ENCODE measurements at places on chromosomes 2 and 18.

DNA sequence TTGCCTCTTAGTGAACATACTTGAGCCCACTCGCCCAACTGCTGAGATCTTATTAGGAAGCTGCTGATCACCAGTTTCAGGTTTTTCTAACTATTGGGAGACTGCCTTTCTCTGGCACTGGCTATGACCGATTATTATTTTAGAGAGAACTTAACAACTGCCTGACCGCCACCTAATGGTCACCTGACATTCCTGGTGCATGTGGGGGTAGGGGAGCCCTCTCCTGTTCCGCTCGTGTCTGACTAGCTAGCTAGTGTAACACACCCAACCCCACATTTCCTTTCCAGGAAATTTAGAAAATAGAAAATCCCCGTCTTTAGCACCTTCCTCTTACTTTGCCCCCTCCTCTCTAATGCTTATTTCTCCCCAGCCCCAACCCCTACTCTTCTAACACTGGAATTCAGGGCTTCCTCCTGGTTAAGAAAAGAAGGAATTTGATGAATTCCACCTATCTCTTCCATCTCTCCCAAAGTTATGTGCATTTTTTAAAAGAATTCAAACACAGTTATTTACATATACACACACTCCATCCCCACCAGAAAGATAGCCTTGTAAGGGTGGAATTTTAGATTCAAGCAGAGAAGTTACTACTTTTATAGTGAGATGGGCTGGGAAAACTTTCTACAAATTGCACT is 19.4 kb upstream of the DNER start:
- DNase-seq, result no peak

DNA sequence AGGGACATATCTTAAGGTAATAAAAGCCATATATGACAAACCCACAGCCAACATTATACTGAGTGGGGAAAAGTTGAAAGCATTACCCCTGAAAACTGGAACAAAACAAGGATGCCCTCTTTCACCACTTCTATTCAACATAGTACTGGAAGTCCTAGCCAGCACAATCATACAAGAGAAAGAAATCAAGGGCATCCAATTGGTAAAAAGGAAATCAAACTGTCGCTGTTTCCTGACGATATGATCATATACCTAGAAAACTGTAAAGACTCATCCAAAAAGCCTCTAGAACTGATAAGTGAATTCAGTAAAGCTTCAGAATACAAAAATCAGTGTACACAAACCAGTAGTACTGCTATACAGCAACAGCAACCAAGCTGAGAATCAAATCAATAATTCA is 53.8 kb upstream of the PSME4 start:
- no peak for DNase-seq

- DNase-seq, result no peak
Observed at GRCh38 chr2:101187131-101187530, 35.9 kb upstream of the TBC1D8 start.

GRCh38 chr2:149464396-149464795 is 123.2 kb downstream of the MMADHC start:
- DNase-seq, result no peak

DNA sequence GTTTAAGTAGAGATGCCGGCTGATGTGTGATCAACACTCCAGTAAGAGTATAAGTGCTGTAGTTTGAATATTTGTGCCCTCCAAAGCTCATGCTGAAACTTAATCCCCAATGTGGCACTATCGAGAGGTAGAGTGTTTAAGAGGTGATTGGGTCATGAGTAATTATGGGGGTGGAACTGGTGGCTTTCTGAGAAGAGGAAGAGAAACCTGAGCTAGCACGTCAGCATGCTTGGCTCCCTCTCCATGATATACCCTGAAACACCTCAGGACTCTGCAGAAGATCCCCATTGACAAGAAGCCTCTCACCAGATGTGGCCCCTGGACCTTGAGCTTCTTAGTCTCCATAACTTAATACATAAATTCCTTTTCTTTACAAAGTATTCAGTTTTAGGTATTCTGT is 584.8 kb downstream of the TSN start:
- no peak for DNase-seq

DNA sequence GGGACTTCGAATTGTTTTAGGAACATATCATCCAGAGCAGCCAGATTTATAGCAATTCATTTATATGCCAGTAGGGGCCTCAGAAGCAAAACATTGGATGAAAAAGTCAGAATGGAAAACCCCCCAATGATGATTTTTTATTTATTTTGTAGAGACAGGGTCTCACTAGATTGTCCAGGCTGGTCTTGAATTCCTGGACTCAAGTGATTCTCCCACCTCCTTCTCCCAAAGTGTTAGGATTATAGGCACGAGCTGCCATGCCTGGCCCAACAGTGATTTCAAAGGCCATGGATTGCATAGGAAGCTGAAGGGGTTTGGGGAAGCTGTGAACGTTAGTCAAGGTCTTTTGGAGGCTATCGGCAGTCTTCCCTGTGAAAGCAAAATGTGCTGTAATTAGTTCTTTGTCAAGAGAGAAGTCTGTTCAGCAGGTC is 21.9 kb upstream of the MCFD2 start:
- DNase-seq, result no peak

DNA sequence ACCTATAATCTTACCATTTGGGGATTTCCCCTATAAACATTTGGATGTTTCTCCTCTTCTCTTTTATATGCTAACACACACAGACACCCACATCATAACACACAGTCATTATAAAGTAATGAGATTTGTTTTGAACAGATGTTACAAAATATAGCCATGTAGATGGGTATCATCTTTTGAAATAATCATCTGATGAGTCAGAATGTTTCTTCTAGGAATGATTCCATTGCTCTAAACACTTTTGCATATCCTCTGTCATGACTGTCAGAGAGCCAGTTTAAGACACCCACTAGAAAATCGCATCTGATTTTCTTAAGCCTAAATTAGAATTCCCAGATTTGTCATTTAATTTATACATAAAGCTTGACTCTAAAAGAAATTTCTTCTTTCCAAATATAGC is 442.6 kb downstream of the CMPK2 start:
- no peak for DNase-seq

GRCh38 chr2:207161247-207162123 is 4.3 kb downstream of the KLF7 start:
- DNase-seq, result no peak

Data from DMS 273 treated with DMSO at 0.1 percent for 48 hours (cell line).